ENCODE measurements at places on chromosomes 13 and 19.
A peak's percentile ranks its signal among the peaks of the same experiment; 100 is the strongest.

DNA sequence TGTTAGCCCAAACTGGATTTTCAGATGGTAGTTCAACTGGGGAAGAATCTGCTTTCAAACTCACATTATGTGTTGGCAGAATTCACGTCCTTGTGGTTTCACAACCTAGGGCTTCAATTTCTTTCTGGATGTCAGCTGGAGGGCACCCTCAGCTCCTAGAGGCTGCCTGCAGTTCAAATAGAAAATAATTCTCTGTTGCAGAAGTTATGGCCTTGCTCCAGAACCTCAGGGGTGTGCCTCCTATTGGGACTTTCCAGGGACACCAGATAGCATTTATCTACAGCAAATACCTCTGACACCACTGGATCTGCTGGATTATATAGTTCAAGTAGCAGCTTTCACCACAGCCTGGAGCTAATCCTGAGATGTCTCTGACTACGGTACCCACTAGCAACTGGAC lies 11.8 kb upstream of the RB1 start:
- DNase-seq: no peak

GRCh38 chr13:59963827-59964226 lies 199.9 kb downstream of the DIAPH3 start:
- DNase-seq: no peak

GRCh38 chr13:98143601-98144026 lies 720 bp downstream of the FARP1 start:
- no peak for DNase-seq

DNA sequence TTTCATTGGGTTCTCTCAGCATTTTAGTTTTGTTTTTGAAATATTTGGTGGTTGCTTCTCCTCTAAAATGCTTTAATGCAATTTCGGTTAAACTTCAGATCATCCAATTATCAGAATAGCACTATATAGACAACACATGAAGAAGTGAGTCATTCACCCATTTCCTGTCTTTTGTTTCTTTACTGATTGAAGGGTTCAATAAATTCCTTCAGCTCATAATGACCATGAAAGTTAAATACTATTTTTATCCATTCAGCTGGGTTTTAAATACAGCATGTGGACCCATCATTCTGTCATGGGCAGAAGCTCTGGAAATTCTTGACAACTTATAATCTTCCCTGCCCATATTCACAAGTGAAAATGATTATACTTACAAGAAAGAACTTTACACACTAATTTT lies 187.2 kb downstream of the ITGBL1 start:
- no peak for DNase-seq

GRCh38 chr13:64725492-64725891 lies 2504.6 kb downstream of the PCDH9 start:
- no peak for DNase-seq

GRCh38 chr13:30453727-30454126 lies 12.0 kb downstream of the HMGB1 start:
- DNase-seq: no peak

GRCh38 chr19:54391589-54392061 lies 23.6 kb upstream of the TTYH1 start:
- no peak for DNase-seq

DNA sequence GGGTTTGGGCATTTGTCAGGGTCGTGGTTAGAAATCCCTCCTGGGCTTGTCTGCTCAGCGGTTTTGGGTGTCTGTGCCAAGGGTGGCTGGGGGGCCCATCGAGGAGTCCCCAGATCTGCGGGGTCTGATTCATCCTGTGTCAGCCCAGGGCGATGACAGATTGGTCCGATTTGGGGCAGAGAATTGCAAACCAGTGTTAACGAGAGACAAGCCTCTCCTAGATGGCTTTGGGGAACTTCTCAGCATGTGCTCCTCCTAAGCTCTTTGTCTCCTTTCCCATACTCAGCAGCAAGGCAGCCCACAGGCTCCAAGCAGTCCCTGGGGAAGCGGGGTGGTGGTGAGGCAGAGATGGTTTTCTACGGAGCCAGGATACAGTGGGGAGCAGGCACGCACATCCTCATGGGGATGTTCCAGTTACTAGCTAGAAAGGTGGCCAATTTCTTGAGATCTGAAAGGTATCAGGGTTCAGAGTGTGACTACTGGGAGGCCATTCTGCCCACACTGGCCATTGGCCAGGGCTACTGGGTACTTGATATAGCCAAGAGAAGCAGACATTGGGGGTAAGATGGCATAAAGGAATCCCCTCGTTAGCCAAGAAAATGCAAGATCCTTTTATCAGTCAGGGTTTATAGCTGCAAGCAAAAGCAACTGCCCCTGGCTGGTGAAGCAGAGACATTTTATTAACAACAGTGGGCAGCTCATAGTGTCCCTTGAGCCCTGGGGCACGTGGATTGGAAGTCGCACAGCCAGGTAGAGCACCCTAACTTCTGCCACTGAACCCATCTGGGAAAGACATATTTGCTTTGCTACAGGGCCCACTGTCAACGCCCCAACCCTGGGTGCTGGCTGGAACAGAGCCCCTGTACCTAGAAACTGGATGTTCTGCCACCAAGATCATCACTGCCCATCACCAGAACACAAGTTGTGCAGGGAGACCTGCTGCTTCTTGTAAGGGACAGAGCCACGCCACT lies 63.6 kb downstream of the RGCC start:
- no peak for DNase-seq

- peak; percentile 45 for DNase-seq
Measured at GRCh38 chr19:51690454-51691073, 2.6 kb upstream of the SPACA6 start.
